ENCODE measurements at places on chromosomes 5 and 9.

DNA sequence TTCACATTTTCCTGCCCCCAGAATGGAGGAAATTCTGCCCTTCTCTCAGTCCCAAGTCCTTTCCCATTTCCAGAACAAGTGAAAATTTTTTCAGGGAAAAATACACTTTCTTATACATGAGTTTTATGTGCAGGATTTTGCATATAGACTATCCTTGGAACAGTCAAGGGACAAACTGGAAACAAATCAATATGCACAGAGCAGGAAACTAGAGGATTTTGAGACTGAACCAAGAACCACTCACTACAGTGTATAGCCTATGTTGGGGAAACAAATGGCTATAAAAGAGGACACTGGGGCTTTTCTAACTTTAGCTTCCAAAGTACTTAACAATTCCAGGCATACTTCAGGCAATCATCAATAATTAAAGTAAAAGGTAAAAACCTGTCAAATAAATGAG, 1036.1 kb upstream of the ARRDC3 start:
- DNase-seq: no peak

DNA sequence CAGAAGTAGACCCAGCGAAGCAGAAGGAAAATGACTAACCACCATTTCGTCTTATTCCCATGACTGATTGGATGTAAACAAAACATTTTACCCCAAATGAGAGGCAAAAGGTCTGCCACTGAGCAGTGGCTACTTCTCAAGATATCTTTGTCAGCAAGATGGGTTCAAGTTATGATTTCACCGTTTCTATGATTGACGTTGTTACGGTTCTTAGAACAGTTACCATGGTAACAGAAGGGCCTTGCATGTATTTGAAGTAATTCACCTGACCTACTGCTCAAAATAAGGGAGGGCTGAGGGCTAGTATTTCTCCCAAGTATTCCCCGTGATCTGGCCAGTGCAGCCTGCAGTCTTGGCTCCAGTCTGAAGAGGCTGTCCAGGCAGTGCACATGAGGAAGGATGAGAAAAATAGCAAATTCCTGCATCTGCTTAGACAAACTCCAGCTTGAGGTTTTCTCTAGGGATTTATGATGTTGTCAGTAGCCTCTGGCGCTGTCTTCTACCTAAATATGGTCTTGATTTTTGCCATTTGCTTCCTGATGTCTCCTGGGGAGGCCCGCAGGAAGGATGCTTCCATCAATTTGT, 372.7 kb downstream of the TMEM38B start:
- no peak for DNase-seq

GRCh38 chr5:79893976-79894375, 97.1 kb downstream of the MTX3 start:
- no peak for DNase-seq

- DNase-seq: no peak
Measured at GRCh38 chr5:115329475-115329874, 33.0 kb upstream of the CCDC112 start.
